ENCODE measurements at places on chromosomes 12 and 14.
A peak's percentile ranks its signal among the peaks of the same experiment; 100 is the strongest.

DNA sequence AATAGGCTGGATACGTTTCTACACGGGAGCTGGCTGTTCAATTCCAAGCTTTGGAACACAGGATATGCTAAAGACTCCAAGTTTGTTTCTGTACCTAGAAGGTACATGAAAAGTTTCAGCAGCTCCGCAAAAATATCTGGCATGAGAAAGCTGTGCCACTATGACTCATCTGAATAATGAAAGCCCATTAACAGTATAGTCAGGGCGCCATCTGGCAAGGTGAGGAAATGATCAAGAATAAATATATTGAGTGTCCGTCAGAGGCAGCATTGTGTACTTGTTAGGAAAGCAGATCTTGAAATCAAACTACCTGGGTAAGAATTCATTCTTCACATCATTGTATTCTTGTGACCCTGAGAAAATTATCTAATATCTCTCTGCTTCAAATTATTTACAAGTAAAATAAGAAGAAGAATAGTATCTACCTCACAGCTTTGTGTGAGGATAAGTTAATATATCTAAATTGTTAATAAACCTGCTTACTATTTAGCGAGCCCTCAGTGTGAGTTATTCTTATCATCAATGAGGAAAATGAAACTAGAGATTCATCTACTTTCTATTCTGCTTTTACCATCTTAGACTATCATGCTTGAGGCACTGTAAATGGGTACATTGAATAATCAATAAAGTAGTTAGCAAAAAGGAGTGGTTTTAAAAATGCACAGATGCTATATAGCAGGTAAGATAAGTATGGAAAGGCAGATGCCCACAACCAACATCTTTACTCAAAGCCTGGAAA, 53.5 kb downstream of the FSCB start:
- DNase-seq, result no peak

- no peak for DNase-seq
Measured at GRCh38 chr12:25839470-25839869, 119.0 kb upstream of the RASSF8 start.

GRCh38 chr12:42255866-42256261, 17.8 kb upstream of the YAF2 start:
- no peak for DNase-seq

- DNase-seq, result peak; percentile 6
Measured at GRCh38 chr14:49019467-49020115, 566.6 kb downstream of the RPS29 start.

DNA sequence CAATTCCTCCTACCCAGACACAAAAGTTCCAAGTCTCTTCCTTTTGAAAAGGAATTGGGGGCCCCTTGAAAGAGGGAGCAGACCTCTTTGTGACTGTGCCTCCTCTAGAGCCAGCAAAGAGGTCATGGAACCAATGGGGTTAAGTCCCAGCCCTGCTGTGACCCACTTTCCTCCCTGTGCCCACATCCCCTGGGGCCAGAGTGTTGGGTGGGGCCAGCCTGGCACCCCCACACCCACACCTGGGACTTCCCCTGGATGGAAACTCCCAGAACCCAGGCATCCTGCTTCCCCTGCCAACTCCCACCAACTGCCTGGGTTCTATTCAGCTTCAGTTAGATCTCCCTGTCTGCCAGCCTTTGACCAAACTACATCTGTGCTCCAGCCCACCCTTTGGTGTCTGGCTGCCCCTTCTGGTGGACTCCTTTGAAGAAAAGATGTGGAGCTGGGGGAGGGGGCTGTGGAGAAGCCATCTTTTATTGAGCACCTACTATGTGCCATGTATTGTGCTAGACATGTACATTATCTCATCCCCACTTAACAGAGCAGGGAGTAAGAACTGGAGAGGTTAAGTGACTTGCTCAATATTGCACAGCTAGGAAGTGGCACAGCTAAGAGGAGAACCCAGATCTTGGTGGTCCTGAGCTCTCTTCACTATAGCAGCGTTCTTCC, 4.6 kb upstream of the RARG start:
- peak; percentile 44 for DNase-seq

- no peak for DNase-seq
Measured at GRCh38 chr12:63792338-63792737, 12.6 kb downstream of the RXYLT1 start.

Data from CD4-positive, alpha-beta T cell treated with Interferon alpha-2 for 1 hour (primary cell).